ENCODE measurements at places on chromosomes 12 and 14.
A peak's percentile ranks its signal among the peaks of the same experiment; 100 is the strongest.

DNA sequence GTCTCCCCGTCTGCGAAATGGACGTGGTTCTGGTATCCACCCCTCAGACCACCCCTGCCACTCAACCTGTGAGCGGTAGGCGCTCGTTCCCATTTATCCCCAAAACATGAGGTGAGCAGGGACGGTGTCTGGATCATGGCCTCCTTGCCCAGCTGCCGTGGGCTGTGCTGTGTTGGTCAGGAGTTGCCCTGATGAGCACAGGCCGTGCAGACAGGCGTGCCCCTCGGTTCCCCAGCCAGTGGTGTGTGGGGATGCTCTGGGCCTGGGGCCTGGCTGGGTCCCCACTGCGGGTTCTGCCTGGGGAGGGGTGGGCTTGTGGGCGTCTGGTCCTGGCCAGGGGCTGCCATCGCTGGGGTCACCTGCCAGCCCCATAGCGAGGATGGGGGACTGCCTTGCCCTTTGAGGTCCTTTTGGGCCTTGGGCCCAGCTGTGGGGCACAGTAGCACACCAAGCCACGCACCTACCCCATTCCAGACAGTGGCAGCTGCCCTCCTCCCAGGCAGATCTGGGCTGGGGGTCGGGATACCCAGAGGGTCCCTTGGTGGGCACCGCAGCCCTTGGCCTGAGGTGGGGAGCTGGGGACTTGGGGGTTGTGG, 11.3 kb upstream of the PUS1 start:
- no peak for DNase-seq

DNA sequence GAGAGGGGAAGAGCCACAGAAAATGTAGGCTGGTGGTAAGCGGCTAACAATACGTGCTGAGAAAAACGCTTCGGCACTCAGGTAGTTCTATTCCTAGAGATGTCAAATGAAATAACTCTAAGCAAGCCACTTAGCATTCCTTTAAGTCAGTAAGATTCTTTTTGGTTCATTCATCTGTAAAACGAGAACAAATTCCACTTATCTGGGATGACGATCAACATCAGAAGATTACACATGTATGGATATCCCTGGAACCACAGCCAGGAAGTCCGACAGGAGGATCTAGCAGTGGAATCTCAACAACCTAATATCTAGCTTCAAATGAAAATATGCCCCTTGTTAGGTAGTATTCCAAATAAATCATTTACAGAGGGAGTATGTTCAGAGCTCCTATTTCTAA, 74.6 kb upstream of the CDKN3 start:
- no peak for DNase-seq

GRCh38 chr14:47543459-47543858, 131.9 kb downstream of the MDGA2 start:
- no peak for DNase-seq

GRCh38 chr14:51081209-51081608, 13.7 kb downstream of the TRIM9 start:
- no peak for DNase-seq

- no peak for DNase-seq
Observed at GRCh38 chr14:75543253-75543652, 21.0 kb downstream of the BATF start.

- no peak for DNase-seq
Observed at GRCh38 chr14:36971263-36971855, 201.0 kb downstream of the SLC25A21 start.

- no peak for DNase-seq
Observed at GRCh38 chr14:87874676-87875075, 118.3 kb downstream of the GALC start.

DNA sequence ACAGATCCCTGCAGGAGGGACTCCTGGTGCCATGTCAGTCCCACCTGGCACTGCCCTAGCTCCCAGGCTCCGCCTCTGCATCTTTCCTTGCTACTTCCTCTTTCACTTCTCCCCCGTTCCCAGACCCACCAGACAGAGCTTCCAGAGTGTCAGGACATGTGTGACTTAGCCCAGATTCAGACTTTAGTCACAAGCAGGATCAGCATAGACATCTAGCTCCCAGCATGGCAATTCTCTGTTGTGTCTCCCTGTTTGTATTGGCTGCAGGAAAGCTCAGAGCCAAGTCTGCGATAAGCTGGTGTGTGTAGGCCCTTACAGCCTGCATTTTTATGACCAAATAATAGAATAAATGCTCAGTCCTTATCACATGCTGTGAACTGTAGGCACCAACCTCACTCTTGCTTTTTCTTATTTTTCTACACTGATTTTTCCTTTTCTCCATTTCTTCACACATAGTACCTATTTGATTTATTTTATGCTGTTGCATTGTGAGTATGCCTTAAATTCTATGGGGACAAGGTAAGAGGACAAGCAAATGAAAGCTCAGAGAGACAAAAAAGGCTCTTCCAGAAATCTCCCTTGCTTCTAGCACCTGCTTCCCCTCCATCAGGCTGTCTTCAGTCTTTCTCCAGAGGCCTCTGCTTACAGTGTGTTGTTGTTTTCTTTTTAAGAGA, 5.9 kb downstream of the DHRS2 start:
- no peak for DNase-seq

- peak; percentile 86 for DNase-seq
Observed at GRCh38 chr12:97559267-97559666, 96.7 kb downstream of the RMST start.

DNA sequence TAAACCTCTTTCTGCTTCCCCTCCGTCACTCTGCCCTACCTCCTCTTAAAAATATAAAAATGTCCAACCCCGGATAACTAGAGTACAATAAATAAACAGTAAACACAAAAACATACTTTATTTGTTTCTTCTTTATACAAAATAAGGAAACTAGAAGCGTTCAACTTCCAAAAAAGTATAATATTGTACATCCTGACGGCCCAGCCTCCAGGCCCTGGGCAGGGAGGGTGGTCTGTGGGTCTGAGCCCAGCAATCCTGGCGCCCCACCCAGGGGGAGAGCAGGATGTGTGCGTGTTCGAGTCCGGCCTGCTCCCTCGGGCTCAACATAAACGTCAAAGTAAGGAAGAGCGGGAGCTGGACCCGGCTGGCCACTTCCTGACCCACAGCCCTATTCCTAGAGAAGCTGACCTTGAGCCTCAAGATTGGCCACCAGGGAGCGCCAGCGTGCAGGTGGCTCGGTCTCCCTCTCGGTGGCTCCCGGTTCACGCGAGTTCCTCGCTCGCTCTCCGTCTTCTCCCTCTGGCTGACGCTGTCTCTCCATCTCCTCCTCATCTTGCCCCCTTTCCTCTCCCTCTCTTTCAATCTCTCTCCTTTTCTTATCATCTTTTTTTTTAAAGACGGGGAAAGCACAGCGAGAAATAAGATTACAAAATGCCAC, 9.4 kb downstream of the LHX5 start:
- DNase-seq: peak; percentile 69

DNA sequence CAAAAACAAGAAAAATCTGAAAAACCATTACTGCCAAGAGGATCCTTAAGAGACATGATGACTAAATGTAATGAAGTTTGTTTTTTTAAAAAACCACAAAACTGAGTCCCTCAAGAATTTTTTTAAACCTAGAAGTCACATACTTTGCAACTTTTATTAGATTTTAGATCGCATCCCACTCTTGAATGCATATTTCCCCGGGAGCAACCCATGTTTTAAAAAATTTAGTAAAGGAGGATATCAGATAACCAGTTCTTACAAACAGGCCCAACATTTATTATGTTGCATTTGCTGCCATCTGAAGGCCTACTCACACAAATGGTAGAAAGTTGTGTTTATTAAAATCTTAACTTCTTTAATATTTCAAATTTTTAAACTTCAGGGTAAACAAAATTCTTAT, 44.3 kb upstream of the CCT2 start:
- no peak for DNase-seq

GRCh38 chr12:2039034-2039433, 13.8 kb upstream of the CACNA1C start:
- no peak for DNase-seq

GRCh38 chr12:116165036-116165425, 112.5 kb downstream of the MED13L start:
- DNase-seq: no peak

GRCh38 chr12:124938587-124938986, 24.1 kb upstream of the UBC start:
- DNase-seq: no peak

GRCh38 chr14:58280954-58281787, 17.2 kb upstream of the ARID4A start:
- no peak for DNase-seq

DNA sequence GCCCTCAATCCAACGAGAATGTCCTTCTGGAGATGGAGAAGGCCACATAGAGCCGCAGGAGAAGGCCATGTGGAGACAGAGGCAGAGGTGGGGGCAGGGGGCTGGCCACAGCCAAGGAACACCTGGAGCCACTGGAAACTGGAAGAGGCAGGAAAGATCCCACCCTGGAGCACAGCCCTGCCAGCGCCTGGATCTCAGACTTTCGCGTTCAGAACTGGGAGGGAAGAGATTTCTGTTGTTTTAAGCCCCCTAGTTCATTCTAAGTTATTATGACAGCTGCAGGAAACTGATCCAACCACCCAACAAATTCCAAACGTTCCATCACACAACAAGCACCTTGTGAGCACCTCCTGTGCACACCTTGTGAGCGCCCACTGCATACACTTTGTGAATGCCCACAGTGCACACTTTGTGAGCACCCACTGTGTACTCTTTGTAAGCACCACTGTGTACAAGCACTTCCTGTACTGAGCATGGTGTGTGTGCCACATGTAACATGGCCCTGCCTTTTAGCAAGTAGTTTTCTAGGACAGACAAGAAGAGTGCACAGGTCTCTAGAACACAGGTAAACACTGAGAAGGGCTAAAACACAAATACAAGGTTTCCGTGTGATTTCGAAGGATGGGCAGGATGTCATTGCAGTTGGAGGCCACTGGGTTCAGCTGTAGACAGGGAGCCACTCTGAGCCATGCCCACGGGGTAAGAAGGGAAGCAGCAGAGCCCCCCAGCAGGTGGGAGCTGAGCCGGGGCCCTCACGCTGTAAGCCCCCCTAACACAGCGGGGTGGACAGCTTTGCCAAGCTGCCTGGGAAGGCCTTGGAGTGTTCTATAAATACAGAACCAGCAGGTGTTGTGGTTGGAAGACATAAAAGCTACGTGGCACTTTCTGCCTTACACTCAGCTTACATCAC, 15.4 kb downstream of the RIMBP2 start:
- no peak for DNase-seq

GRCh38 chr12:87812030-87812429, 217.2 kb downstream of the C12orf50 start:
- DNase-seq: no peak

DNA sequence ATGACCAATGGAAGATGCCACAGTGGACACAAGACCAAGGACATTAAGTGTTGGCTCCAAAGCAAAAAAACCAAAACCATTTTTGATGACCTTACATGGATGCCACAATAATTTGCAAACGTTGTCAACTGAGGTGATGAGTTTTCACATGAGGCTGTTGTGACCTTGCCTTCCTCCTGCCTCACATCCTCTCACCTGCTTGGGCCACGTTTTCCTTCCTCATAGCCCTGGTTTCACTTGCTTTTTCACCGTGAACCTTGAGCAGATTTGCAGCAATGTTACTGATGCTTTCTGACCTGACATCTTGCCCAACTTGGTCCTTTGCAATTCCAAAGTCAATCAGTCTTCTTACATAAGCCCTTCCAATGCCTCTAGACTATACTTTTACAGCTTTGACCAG, 3.7 kb downstream of the KRT6B start:
- DNase-seq: no peak

GRCh38 chr12:127670294-127670693, 596.7 kb upstream of the TMEM132C start:
- no peak for DNase-seq

DNA sequence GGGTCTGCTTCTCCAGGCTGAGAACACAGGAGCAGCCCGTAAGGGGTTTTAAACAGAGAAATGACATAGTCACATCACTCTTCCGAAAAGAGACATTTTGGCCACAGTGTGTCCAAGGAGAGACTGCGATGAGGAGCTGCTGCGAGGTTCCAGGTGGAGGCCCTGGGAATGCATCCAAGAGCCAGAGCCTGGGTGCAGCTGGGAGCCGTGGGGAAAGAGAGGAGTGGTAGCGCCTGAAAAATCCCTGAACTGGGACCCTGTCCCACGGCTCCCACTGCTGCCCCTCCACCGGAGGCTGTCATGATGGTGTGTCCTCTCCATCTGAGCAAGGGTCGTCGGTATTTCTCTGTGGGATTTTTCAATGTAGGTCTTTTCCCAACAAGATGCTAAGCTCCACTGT, 146.9 kb downstream of the BCL11B start:
- no peak for DNase-seq

DNA sequence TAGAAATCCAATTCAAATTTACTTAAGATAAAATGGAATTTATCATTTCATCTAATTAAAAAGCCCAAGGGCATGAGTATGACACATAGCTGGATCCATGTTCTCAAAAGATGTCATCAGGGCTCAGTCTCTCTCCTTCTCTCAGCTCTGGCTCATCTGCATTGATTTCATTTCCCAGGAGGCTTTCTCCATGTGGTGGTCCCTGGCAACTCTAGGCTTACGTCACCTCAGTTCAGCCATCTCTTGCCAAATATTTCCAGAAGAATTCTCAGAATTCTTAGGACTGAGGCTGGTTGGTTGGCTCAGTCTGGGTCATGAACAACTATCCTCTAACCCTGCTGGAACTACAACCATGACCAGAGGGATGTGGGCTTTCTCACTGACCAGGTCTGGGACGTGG, 65.3 kb downstream of the FOS start:
- DNase-seq: no peak

DNA sequence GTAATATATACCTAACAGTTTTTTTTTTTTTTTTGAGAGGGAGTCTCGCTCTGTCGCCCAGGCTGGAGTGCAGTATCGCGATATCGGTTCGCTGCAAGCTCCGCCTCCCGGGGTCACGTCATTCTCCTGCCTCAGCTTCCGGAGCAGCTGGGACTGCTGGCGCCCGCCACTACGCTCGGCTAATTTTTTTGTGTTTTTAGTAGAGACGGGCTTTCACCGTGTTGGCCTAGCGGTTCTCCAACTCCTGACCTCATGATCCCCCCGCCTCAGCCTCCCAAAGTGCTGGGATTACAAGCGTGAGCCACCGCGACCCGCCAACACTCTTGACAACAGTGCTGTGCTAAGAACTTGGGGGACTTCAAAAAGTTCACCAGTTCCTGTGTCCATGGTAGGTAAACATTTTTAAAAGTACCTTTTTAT, 63.5 kb downstream of the FOXG1 start:
- DNase-seq: no peak

Data from NCI-H146 (cell line).